Activated T-cell treated with anti-CD3 and anti-CD28 coated beads for 4 hours (primary cell): ENCODE measurements at places on chromosomes 4 and X.
A peak's percentile ranks its signal among the peaks of the same experiment; 100 is the strongest.

GRCh38 chr4:56787380-56787779 lies 34.1 kb downstream of the SPINK2 start:
- no peak for DNase-seq

GRCh38 chr4:152310257-152310656 lies 225.6 kb downstream of the FBXW7 start:
- DNase-seq = no peak

DNA sequence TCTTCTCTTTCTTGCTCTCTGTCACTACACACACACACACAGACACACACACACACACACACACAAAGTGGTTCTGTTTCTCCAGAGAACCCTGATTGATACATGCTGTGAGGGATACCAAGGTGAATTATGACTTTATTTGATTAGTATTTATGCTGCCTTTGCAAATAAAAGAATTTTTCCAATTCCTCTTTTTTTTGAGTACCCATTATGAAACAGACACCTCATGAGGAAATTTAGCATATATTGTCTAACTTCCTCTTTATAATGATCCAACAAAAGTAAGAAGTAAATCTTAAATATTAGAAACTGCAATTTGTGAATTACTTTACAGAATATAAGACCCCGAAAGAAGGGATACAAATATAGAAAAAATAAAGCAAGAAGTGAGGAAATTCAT lies 14.3 kb upstream of the RAB28 start:
- DNase-seq = no peak

GRCh38 chr4:53377319-53378170 lies at the start of gene FIP1L1:
FIP1L1 (plus strand) TSS chr4:53377641; CDS start chr4:53377839, 198 bp downstream.
- peak; percentile 95 for DNase-seq

DNA sequence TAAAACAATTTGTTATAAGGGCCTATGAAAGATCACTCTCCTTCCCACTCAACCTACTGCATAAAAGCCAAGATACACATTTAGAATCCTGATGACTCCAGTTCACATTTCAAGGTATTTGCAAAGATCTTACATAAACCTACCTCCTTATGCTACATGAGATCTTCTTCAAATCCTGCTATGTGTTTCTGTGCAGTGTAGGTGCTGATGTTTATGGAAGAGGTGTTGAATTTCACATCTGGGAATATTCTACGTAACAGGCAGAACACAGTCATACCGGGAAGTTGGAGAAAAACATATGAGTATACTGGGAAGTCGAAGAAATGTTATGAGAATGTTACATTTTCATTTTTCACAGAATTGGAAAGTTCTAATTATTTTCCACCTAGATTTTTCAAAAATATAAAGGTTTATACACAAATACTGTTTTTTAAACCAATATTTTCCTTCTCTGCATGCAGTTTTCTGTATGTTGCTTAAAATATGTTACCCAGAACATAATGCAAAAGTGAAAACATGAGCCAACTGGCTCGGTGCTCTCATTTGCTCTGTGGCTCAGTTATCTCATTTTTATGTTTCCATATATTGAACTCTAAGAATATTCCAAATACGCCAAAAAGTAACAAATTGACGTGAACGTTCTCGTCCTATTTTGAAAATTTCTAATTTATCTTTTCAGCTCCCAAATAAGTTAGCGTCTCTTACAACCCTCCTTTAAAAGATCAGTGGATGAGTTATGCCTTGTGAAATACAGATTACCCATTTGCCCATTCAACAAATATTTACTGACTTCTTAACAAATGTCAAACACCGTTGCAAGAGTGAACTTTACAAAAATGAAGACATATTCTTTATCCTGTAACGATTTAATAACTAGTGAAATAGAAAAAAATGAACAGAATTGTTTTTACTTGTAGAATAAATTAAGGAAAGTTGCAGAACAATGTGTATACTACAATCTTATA lies 899.3 kb downstream of the STIM2 start:
- DNase-seq = no peak
